ENCODE measurements at places on chromosomes 2 and 18.

GRCh38 chr18:8828798-8829197 lies 123.4 kb downstream of the MTCL1 start:
- no peak for DNase-seq

GRCh38 chr2:47196046-47196445 lies 40.9 kb upstream of the STPG4 start:
- no peak for DNase-seq

DNA sequence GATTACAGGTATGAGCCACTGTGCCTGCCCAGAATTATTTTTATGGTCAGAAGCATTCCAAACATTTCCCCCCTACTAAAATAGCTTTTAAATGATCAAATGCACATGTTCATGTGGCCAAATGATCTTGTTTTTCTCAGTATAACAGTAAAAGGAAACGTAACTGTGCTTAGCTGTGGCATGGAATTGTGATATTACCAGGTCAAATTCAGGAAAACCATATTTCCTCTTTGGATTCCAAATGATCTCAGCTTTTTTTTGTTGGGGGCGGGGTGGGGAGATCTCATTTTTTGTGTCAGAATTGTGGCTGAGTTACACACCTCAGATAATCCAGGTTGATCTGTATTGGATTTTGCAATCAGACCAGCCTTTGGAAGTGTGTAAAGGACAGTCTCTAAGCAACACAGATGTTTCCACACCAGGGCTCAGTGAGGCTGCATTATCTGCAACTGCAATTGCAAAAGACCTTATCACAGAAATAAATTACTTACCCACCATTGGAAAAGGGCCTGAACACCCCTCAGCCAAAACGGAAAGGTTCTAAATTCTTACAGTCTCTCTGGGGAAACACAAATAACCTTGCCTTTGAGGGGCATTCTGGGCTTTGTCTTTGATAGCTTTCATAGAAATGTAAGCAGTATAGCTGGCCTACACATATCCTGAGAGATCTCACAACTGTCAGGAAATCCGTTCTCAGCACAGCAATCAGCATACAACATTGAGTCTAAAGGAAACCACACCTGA lies 8.4 kb downstream of the CASP10 start:
- DNase-seq, result no peak

DNA sequence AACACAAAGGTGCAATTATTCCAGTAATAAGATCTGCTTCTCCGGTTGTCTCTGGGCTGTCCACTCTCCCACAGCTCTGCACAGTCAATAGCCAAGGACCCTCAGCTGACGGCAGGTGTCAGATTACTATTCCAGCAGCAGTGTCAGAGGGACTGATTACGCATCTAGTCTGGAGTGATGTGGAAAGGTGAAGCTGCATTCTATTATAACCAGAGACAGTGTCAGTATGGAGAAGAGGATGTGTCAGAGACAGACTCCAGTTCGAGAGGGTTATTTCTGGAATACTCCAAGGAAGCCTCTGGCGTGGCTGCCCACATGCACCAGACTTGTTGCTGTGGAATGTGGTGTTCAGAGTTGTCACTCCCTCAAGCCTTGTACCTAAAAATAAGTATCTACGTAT lies 163.6 kb upstream of the TMEM200C start:
- no peak for DNase-seq

GRCh38 chr2:105383432-105384166 lies 15.3 kb downstream of the FHL2 start:
- DNase-seq, result peak; percentile 75

All from suppressor macrophage (primary cell).